ENCODE measurements at places on chromosomes 1 and 21.

GRCh38 chr1:76951153-76951552 is 83.9 kb downstream of the ST6GALNAC5 start:
- DNase-seq: no peak

DNA sequence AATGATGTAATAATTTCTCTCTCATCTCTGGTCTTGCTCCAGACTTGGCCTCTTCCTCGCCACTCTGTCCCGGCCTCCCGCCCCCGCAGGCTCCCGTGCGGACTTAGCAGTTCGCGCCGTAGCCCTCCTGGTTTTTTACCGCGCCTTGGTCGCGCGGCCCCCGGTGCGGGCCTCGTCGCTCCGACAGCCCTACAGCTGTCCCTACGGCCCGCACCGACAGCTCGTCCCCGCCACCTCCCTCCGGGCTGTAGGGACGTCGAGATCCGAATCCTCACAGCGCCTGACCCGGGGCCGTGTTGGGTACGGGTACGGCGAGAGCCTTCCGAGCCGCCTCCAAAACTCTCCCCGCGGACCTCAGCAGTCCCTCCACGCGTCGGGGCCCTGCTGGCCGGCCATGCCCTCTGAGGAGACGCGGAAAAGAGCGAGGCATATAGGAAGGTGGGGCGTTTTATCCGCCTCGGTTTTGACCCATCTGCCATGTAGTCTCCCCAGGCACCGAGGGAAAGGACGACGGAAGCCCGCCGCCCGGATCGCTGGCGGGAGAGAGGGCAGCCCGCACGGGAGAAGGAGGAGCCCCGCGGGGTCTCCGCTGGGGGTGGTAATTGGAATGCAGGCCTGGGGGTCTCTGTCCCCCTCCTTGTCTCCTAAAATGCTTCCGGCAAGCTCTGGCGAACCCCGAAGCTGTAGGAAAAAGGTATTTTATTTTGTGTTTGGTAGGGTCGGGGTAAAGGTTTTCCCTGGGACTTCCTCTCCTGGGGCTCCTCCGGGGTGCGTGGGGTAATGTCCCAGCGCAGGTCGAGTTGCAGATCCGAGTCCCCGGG is 3.3 kb downstream of the LHX4 start:
- no peak for DNase-seq

- no peak for DNase-seq
These were observed 70.2 kb upstream of the TSHB start for GRCh38 chr1:114959423-114959822.

DNA sequence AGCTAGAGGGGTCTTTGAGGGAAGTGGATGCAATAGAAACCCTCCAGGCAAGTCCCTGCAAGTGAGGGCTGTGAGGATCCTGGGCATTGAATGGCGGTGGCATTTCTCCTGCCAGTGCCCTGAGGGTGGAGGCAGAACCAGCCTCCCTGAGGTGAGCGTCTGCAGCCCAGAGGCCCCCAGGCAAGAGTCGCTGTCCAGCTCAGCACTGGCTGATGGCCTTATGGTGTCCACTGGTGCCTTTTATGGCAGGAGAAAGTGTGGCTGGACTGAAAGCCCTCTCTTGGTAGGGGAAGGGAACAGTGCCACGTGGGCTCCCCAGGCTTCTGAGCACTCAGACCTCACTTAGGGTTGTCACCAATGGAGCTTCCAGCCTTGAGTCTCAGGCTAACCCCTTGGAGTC is 77.3 kb downstream of the SH3BGR start:
- DNase-seq: no peak

DNA sequence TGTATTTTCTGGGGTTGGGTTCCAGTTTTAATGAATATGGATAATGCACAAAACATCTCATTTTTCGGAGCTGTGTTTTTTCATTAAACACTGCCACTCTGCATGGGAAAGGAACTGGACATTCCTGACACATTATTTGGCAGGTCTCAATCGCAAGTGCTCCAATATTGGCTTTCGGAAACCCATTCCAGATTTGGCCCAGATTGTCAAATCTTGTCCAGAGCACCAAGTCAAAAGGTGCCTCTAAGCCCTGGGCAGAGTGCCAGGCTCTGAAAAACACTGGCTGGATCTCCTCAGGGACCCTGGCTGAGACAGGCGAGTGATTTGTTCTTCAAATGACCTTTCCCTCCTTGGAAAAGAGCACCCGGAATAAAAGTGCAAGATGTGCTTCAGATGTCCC is 68.4 kb upstream of the MRPS6 start:
- no peak for DNase-seq
